ENCODE measurements at places on chromosomes 11 and 22.

GRCh38 chr11:117073539-117073938 is 24.7 kb downstream of the SIK3 start:
- DNase-seq, result no peak

DNA sequence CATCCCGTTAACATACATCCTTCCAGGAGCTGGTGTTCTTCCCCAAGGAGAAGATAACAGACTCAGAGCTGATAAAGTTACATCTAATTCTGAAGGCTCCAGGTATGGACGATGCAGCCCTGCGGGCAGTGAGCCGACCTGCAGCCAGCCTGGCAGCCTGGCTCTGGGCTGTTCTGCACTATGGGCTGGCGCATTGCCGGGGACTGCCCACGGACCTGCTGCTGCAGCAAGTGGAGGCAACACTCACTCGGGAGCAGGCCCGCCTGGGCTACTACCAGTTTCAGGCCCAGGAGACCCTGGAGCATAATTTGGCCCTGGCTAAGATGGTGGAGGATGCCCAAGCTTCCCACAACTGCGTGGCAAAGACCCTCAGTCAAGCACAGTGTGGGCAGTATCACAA is 39.7 kb downstream of the RRP8 start:
- no peak for DNase-seq

- DNase-seq, result no peak
Measured at GRCh38 chr11:70696076-70696475, 297.7 kb downstream of the CTTN start.

DNA sequence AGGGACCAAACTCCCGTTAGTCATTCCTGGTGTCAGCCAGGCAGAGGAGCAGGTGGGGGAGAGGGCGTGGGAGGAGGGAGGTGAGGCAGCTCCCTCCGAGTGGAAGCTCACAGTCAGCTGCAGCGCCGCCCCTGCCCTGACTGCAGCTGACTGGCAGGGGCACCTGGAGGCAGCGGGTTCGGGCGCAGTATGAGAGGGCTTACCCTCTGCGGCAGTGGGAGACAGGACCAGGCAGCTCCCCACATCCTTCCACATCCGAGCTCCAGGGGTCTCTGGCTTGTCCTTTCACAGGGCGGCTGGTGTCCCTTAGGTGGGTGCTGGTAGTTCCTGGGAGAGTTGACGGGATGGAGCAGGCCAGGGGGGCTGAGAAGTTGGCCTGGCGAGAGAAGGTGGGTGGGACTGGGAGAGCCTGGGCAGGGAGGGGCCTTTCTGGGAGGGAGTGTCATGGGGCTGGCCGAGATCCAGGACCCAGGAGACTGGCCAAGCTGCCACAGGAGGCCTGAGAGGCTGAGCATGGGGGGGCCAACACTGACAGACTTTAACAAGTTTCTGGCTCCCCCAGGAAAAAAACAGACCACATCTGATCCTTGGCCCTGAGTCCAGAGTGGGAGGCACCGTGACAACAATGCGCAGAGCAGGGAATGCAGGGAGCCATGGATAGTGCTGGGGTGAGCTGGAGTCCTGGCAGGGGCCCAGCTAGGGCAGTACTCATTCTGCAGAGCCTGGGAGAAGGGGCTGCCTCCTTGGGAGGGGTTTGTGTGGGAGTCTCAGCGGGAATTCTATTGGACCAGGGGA is 4.9 kb downstream of the ADORA2A start:
- no peak for DNase-seq

- DNase-seq, result no peak
Measured at GRCh38 chr22:29253561-29254285, 14.1 kb downstream of the RHBDD3 start.

DNA sequence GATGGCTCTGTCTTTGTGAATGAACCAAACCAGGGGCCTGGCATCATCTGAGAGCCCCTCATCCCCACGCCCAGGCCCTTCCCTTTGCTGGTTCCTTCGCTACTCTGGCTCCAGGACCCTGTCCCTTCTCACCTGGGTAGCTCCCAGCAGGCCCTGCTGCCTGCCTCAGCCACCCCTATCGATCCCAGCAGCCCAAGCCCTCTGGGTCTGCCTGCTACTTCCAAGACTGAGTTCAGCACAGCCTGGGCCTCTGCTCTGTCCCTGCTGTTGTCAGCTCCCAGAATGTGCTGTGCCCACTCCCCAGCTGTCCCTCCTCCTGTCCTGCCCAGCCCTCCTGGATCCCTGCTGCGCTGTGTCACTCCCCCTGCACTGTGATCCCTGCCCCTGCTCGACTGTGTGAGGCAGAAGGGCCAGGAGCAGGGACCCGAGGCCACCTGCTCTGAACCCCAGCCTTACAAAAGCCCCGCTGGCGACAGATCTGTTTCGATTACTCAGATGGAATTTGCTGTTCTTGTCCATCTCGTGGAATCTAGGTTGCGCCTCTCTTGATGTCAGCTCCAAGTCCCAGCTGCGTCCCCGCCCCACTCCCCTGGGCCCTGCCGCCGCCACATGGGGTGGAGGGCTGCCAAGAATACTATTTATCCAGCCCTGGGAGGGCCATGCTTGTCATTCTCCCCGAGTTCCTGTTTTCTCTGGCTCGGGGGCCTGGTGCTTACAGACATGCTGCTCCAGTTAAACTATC is 13.0 kb downstream of the MRPL21 start:
- no peak for DNase-seq

DNA sequence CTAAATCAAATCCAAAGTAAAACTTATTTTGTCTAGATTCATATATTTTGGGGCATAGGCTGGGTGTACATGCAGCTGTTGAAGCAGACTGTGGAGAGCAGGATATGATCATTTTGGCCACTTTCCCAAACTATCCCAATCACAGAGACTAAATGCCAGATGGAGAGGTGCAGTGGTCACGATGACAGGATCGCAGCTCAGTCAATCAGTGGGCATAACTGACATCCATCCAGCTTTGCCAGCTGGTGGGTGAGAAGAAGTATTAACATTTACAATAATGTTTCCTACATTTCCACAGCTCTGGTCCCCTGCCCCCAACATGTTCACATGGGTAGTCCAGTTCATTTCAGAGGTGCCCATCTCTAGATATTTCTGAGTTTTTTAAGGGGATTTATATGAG is 255.5 kb upstream of the SESN3 start:
- DNase-seq, result no peak

GRCh38 chr11:134562941-134563471 is 151.0 kb upstream of the B3GAT1 start:
- no peak for DNase-seq

DNA sequence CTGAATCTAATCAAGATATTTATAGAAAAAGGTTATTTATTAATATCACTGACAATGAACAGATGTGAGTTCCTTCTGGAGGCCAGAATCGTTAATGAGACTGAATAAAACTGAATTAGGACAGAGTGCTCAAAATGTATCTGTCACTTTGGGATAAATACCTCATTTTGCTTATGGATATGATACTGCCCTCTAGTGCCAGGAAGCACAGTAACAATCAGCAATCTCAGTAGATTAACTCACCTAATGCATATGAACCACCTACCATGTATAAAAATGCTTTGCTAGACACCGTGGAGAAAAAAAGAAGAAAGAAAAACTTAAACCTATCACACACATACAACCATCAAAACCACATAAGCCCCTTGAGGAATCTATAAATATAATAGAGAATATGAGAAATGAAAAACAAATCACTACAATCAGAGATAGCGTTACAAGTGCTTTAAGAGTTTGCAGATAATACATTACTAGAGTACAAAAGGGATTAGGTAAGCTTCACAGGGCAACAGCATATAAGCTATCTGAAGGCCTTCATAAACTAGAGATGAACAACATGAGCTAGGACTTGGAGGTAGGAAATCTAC is 117.4 kb downstream of the SGSM3 start:
- no peak for DNase-seq

- no peak for DNase-seq
Measured at GRCh38 chr22:22394591-22394990, 114.0 kb downstream of the ZNF280B start.

DNA sequence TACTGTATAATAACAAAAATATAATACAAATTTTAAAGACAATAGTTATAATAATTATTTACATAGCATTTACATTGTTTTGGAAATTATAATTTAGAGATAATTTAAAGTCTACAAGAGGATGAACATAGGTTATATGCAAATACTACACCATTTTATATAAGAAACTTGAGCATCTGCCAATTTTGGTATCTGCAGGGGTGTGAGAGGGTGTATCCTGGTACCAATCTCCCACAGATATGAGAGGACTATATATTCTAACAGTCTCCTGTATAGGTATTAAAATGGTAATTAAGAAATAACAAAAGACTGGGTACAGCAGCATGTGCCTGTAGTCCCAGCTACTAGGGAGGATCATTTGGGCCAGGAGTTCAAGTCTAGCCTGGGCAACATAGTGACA is 134.4 kb downstream of the APOL5 start:
- DNase-seq, result no peak

DNA sequence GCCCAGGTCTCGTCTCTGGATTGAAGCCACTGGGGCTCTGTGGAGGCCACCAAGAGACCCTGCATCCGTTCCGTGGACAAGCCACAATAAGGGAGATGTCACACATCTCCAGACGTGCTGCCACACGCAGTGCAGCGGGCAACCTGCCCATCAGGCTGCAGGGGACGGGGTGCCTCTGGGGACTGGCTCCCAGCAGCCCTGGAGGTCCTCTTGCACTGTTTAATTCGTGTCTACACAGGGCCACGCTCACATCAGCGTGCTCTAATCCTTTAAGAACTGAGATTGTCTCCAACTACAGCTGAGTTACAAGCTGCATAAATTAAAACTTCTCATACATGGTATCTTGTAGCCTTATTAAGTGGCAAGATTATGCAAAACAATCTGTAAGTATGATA is 1232.2 kb downstream of the BRD1 start:
- no peak for DNase-seq

- no peak for DNase-seq
Measured at GRCh38 chr11:111851067-111851466, 20.3 kb downstream of the ALG9 start.

DNA sequence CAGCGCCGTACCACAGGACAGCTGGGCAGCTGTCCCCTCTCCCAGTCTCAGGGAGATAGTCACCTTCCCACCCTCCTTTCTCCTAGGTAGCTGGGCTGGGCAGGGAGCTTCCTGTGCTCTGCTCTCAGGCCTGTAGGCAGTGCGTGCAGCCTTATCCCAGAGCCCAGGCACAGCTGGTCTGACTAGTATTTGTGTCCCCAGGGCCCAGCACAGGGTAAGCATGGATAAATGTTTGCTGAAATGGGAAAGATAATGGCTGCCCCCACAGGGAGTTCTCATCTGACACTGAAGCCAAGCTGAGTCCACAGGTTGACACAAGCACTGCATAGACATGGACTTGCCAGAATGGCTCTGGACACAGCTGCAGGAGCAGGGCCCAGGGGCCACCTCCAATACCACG is 9.8 kb downstream of the SLC15A3 start:
- no peak for DNase-seq

DNA sequence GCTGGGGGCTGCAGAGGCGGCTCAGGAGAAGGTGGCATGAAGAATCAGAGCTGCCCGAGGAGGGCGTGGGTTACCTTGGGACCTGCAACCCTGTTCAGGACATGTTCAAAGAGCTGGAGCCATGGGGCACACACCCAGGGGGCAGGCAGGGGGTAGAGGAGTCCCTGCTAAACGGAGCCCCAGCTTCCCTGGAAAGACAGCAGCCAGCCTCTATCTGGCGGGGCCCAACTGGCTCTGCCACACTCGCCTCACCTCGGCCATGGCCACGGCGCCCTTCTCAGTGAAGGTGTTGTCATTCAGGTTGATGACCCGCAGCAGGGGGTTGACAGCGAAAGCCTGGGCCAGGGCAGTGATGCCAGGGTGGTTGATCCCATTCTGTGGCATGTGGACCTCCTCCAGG is 17.0 kb upstream of the CHADL start:
- DNase-seq, result no peak

DNA sequence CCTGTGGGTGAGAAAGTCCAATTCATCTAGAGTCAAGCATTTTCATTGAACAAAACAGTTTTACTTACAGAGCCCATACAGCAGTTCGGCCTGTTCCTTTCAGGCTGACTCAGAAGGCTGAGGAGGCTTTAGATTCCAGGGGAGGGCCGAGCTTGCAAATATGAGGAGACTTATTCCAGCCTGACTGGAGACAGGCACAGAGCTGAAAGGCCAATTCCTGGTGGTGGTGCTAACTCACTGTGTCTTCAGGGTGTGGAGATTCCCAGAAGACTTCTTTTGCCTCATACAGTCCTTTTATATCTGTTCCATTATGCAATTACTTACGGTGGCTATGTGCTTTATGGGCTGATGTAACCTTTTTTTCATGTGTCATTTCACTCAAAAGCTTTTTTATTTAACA is at the start of gene OR51E2:
TSS of gene OR51E2 (minus strand) at position 269 of the 400 bp plus-strand sequence. CDS start 15,142 bp downstream, outside the sequence.
- peak; percentile 54 for DNase-seq

DNA sequence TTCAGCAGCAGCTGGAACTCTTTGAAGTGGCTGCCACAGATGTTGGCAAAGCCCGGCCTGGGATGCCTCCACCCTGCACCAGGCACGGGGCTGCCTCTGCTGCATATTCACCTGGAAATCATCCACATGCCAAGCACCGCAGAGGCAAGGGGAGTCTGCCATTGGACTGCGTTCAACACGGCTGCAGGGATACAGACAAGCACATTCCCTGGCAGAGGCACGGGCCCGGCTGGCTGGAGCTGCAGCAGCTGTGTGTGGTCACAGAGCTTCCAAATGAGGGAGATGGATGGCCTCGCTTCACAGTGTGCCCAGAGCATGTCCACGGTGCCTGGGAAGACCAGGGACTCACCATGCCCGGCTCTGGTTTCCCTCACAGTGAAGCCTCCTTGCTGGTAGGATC is 1378.9 kb downstream of the TBC1D22A start:
- DNase-seq, result peak; percentile 81

DNA sequence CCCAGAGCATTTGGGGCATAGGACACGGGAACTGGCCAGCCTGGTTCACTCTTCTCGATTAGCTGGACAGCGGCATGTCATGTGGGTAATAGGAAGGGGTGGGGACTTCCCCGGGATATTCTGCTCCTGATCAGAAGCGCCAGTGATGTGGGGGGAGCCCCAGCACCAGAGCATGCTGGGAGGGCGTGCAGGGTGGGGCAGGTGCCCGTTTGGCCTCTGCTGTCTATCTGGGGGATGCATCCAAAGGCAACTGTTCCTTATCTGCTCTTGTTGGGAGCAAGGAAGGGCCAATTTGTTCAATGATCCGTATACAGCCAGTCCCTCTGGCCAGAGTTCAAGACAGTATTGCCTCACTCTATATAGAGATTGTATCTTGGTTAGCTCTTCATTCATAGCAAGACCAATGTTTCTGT is 43.6 kb downstream of the PPARA start:
- no peak for DNase-seq

DNA sequence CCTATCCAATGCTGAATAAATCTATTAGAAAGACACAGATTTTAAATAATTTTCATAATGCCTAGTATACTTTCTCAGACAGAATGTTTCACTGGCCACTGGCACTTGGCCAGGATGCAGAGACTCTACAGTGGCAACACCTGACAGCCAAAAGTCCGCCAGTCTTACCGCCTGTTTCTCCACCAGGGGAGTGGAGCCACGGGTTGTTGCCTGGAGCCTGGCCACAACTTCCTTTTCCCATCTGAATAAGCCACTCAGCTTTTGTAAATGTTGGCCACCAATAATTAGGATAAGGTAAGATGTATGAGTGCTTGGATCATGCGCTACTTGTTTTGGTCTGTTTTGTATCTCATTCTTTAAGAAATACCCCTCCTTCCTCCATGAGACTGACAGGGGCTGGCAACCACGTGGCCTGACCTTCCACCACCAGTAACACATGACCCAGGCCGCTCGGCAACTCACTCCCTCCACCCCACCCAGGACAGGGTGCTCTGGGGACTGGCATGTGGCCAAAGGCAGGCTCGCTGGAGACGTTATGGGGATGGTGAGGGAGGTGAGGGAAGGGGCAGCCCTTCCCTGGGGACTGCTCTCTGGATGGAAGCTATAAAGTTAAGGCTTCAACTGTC is 93.0 kb upstream of the BID start:
- peak; percentile 68 for DNase-seq

Data from NCI-H2029 (cell line).